ENCODE measurements at places on chromosomes 2 and 18.

DNA sequence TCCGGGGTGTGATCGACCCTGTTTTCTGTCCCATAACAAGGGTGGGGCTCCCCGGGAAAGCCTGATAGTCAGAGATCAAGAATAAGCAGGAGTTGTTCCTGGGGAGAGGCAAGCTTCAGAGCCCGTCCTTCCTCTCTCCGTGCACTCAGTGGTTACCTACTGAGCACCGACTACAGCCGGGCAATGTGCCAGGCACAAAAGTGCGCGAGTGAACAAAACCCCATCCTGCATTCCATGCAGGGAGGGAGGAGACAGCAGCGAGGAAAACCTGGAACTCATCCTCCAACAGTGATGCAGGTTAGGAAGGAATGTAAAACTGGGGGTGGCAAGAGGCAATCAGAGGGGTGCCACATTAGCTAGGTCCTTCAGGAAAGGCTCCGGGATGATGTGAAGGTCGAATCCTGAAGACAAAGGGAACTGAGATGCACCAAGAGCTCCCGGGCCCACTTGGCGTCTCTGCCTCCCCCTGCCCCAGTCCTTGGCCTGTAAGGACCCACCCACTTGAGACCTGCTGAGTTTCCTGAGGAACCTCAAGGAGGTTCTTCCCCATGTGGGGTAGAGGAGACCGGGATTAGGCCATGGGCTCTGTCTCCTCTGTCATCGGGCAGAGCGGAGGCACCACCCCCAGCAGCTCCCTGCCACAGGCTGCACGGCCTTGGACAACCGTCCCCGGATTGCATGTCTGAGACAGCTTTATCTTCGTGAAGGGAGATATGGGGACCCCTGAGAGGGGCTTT is 198.2 kb downstream of the NDUFA10 start:
- DNase-seq = no peak

DNA sequence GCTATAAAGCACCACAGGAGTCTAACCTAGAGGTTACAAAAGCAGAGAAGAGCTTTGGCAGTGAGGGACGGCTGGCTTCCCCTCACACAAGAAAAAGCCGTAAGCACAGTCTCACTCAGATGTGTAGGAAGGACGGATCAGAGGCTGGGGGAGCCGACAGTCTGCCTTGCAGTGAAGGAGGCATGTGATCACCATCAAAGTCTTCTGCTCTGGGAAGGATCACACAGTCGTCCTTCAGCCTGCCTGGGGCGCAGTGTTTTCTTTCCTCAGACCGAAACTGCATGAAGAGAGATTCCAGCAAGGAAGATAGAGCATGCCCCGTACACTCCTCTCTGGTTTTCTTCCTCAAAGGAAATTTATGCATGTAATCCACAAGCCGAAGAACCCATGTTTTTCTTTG is 24.1 kb downstream of the GATA6 start:
- no peak for DNase-seq

GRCh38 chr2:206619011-206619410 is 23.3 kb upstream of the FAM237A start:
- DNase-seq = no peak

DNA sequence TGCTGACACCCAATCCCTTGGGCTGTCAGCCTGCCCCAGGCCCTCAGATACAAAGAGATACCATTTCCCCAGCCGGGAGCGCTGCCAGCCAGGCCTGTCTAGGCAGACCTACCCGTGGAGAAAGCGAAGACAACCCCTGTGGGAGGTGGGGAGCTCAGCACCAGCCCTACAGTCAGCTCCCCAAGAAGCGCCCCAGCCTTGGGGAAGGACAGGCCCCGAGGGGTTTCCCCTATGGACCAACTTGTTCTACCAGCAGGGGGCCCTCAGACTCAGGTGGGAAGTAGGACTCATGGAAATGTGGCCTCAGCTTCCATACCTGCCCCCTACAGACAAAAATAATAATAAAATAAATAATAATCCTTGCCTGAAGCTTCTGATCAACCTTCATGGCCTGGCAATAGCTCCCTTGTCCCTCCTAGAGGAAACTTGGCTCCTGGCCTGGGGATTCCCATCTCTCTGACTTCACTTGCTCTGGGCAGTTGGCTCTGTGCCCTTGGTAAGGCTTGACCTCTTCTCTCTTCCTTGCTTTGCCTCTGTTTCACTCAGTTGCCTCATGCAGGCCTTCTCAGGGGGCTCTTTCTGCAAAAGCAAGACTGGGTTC is 7.0 kb downstream of the SLC35F6 start:
- DNase-seq = no peak

- DNase-seq = no peak
Observed at GRCh38 chr18:36608107-36608506, 220.7 kb downstream of the TPGS2 start.

Measured in NCI-H1436 treated with DMSO at 0.1 percent for 48 hours (cell line).